Kidney glomerular epithelial cell (primary cell): ENCODE measurements at places on chromosomes 11 and 22.

DNA sequence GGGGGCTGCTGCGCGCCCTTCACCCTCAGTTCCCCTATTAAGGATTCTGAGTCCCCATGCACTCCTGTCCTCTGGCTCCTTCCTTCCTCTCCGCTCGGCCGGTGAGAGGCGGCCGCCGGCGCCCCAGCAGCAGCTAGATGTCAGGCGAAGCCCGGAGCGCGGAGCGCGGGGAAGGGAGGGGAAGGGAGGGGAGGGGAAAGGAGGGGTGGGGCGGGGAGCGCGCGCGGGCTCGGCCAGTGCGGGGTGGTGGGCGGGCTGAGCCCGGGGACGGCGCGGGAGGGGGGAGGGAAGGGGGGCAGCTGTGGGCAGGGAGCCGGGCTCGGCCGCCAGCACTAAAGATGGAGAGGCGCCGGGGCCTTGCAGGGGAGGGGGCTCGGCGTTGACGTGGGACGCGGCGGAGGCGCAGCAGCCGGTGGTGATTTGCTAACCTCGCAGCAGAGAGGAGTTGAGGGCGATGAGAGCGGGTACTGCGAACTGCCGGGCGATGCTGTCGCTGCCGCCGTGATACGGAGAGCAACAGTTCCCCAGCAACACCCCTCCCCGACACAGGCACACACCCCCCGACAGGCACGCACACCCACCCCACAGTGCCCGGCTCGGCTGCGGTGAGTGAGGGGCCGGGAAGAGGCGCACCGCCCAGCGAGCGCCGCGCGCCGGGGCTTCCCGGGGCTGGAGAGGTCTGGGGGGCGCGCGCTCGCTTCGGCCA, at the start of gene ZBTB16:
Gene ZBTB16, plus strand, starts transcription at position 434 of the 706 bp plus-strand sequence. CDS start 3,590 bp downstream, outside the sequence.
- DNase-seq, result no peak

DNA sequence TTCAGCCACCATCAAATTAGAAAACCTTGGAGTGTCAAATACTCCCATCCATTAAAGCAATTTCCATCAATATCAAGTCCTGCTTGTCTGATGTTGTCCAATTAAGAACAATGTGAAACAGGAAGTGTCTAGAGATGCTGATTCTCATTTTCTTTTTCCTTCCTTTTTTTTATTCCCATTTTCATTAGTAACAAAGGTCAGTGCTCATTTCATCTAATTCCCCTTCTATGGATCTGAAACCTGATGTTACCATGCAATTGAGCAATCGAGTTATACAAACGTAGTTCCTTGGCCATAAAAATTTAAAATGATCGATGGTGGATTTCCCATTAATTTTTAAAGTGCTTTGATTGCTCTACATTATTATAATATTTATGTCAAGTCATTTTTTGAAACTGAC, 330.6 kb upstream of the ZC3H12C start:
- no peak for DNase-seq

- DNase-seq, result no peak
Observed at GRCh38 chr11:74506823-74507222, 13.3 kb upstream of the LIPT2 start.

- DNase-seq, result no peak
Observed at GRCh38 chr22:37313376-37314314, 31.3 kb downstream of the CYTH4 start.

- DNase-seq, result no peak
Observed at GRCh38 chr11:78432058-78432515, 14.5 kb upstream of the GAB2 start.

DNA sequence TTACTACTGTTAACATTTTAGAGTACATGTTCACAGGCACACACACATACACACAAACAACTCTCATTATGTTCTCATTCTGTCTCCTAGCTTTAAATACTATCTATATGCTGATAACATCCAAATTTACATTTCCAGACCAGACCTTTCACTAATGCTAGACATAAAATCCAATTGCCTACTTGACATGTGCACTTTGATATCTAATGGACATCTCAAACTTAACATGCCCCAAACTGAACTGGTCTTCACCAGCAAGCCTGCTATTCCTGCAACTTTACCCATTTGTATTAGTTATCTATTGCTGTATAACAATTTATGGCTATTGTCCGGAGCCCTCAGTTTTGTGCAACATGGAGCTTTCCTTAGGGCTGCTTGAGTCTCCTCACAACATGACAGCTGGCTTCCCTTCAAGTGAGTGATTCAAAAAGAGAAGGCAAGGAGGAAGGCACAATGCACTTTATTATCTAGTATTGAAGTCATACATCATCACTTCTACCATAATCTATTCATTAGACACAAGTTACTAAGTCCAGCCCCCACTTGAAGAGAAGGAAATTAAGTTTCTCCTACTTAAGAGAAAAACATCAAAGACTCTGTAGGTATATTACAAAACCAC, 3.0 kb downstream of the SLC36A4 start:
- peak; percentile 1 for DNase-seq

DNA sequence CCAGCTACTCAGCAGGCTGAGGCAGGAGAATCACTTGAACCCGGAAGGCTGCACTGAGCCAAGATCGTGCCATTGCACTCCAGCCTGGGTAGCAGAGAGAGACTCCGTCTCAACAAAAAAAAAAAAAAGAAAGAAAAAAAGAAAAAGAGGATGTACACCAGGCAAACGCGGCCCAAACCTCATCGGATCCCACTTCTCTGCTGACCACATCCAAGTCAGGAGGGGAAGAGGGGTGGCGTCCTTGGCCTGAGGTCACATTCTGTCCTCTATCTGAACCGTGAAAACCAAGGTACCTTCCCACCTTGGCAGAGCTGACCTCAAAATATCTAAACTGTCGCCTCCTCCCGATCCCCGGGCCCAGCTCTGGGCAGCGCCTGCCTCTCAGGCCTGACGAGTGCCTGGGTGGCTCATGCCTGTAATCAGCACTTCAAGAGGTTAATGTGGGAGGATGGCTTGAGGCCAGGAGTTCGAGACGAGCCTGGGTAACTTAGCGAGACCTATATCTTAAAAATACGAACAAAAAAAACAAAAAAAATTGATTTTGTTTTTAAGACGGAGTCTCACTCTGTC, 25.1 kb downstream of the RGL4 start:
- no peak for DNase-seq

DNA sequence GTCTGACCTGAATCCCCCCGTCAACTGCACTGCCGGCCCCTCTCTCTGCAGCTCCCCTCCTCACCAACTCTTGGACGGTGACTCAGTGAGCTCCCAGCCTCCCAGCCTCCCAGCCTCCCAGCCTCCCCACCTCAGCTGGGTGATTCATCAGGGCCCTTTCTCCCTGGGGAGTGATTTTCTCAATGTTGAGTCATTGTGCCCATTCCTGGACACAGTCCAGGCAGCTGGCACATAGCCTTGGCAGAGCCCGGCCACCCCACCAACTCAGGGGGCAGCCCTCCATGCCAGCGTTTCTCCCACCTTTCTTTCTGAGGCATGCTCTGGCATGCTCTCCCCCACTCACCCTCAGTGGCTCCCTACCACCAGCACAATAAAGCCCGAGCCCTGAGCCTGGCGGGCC, 30.7 kb downstream of the PDE2A start:
- peak; percentile 61 for DNase-seq

- no peak for DNase-seq
Observed at GRCh38 chr22:42862045-42862734, 5.1 kb upstream of the ARFGAP3 start.

GRCh38 chr22:20018001-20018400, 1.4 kb upstream of the ARVCF start:
- DNase-seq, result no peak

DNA sequence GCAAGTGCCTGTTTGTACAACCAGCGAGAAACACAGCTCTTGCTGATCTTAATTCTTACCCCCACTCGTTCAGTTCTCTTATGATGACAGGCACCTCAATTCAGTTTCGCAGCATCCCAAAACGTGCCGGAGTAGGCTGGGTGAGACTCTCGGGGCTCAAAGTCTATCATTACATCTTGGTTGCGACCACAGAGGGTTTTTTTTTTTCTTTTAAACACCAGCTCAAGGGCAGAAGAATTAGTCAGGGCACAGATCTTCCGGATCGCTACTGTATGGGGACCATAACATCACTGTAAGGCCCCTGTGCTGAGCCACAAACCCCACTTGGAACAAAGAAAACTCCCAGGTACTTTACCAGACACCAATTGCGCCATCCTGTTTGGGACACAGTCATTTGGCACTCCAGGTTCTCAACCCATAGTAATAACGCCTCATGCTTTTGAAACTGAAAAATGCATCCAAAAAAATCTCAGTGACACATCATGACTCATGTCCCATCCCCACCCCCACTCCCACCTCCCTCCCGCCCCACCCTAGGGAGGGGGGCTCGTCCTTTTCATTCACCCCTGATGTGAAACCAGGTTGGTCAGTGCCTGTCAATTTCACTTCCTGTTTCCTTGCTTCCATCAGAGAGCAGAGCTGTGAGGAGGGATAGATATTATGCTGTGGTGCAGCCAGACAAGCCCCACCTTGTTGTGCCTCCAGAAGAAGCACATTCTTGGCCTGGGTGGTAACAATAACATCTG, 41.0 kb upstream of the CD5 start:
- DNase-seq, result no peak

DNA sequence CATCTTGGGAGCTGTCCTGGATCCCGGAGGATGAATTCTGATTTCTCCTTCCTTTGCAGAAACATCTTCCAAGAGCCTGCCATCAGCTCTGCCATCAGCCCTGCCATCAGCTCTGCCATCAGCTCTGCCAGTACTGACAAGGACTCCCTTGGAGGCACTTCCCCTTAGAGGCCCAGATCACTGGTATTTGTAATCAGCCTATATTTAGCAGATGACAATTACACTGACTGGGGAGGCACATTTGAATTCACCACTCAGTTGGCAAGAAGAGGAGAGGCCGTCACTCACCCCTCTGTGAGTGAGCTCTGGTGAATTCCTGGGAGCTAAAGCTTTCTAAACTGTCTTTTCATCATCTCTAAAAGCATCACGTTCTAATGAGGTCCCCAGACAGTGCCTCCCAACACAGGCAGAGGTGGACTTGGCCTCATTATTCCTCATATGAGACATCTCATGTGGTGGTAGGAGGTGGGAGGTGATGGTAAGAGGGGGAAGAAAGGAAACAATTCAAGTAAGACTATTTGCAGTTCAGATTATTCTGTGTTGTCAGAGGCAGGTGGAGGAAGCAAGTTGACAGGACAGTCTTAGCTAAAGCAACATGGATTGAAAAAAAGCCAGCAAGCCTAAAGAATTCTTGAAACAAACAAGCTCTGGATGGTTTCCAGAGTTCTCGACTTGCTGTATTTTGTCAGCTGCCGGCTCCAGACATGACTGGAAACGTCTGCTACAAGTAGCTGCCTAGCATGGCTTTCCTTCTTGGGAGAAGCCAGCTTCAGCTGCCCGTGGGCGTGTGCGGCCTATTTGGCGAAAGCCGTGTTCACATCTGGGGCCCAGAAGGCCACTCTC, 771.7 kb downstream of the TBC1D22A start:
- no peak for DNase-seq

GRCh38 chr22:44797181-44797725, 44.9 kb downstream of the ARHGAP8 start:
- DNase-seq, result no peak

GRCh38 chr11:112811783-112812182, 149.4 kb upstream of the NCAM1 start:
- no peak for DNase-seq

- DNase-seq, result no peak
Observed at GRCh38 chr11:43035086-43035485, 276.7 kb upstream of the API5 start.

DNA sequence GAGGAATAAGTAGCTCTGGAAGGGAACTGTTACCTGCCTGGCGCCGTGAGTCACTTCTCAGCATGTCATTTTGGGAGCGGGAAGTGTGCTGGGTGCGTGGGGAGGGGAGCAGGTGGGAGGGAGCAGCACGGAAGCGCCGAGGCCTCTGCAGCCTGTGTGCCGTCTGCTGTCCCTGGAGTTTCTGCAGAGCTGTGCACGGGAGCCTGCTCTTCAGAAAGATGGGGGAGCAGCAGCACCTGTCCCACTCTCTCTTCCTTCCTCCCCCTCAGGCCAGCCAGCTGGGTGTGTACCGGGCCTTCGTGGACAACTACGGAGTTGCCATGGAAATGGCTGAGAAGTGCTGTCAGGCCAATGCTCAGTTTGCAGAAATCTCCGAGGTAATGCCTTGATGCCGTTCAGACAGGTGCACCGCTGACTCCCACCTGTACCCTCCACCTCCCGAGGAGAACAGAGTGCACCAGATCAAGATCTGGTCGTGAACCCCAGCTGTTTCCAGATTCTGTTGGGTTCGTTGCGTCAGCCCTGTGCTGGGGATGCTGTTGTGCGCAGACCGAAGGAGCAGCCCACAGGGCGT, 87.9 kb downstream of the BCR start:
- DNase-seq, result no peak

DNA sequence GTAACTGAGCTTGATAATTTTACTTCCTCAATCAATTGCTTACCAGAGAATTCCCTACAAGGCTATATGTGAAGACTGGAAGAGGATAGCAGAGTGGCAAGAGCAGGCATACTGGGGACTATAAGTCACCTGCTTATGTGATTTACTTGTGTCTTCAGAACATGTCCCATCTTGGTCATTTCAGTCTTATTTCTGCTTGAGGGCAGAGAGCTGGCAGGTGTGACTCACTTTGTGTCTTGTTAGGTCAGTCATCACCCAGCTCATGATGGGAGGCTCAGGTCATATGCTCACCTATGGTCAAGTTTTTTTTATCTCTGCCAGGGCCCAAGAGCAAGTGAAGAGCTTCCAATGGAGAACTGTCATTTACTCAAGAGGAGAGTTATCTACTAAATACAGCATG, 6.2 kb downstream of the SRSF8 start:
- DNase-seq, result no peak

DNA sequence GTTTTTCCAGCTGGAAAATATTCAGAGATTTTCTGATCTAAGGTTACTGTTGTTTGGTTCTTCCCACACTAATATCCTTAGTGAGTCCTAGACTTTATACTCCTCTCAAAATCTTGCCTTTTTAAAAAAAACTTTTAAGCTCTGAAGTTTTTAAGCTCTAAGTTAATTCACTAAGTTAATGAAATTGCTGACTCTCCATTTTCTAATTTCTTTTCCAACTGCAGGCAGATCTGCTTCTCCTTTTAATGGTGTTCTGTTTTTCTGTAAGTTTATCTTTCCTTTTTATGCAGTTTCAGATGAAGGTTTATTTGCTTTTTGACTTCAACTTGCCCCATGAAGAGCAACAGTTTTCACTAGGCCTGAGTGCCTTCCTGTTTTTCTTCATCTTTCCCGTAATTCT, 125.8 kb upstream of the ARHGAP42 start:
- DNase-seq, result peak; percentile 38
